NCI-H1694 treated with DMSO at 0.1 percent for 48 hours (cell line): ENCODE measurements at places on chromosomes 6 and 20.
A peak's percentile ranks its signal among the peaks of the same experiment; 100 is the strongest.

- no peak for DNase-seq
Measured at GRCh38 chr20:43853174-43853803, 61.4 kb upstream of the TOX2 start.

DNA sequence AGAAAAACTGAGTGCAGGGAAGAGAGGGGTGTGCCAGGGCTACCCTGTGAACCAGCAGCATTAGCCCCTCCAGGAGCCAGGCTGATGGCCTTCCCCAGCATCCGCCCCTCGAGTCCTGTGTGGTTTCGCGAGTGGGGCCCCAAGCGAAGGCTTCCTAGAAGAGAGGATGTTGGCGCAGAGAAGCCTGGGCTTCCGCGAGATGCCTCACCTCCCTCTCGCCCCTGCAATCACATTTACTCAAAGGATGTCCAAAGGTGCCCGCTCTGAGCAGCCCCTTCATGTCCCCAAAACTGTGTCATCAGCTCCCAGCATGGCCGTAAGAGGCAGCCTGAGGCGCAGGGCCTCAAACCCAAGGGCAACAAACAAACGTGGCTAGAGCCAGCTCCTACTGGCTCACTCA lies 111.7 kb downstream of the PREX1 start:
- DNase-seq = no peak

- DNase-seq = no peak
Measured at GRCh38 chr6:142356201-142356883, 54.5 kb downstream of the ADGRG6 start.

- no peak for DNase-seq
Measured at GRCh38 chr6:111806165-111806547, 67.1 kb downstream of the FYN start.

DNA sequence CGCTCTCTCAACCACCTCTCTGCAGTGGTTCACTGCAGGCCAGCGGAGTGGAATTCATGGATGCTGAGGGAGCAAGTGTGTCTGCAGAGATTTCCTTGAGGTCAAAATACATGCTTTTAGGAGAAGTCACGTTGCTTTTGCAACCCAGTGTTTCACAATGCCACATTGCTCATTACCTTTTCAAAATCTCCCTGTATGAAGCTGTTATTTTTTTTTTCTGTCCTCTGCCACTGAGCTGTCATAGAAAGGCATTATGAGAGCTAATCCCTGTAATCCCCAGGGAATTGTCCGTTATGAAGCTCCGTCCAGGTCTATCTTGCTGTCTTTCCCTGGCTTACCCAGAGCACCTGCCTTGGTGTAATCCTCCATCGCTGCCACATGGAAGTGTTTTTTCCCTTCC lies 60.5 kb upstream of the SLC22A23 start:
- no peak for DNase-seq

DNA sequence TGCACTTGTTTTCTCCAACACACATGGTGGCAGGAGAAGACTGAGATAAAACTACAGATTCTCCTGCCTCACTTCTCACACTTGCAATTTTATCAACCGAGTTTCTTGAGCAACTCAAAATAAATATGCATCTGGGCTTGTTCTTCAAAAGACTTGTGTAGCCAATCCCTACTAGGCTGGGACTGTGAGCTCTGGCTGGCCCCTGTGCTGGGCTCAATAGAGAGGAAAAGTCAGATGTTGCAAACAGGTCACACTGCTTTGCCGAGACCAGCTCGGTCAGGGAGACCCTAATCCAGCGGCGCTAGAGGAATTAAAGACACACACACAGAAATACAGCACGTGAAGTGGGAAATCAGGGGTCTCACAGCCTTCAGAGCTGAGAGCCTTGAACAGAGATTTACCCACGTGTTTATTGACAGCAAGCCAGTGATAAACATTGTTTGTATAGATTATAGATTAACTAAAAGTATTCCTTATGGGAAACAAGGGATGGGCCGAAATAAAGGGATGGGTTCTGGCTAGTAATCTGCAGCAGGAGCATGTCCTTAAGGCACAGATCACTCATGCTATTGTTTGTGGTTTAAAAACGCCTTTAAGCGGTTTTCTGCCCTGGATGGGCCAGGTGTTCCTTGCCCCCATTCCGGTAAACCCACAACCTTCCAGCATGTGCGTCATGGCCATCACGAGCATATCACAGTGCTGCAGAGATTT lies 32.7 kb downstream of the FAM50B start:
- DNase-seq = no peak

DNA sequence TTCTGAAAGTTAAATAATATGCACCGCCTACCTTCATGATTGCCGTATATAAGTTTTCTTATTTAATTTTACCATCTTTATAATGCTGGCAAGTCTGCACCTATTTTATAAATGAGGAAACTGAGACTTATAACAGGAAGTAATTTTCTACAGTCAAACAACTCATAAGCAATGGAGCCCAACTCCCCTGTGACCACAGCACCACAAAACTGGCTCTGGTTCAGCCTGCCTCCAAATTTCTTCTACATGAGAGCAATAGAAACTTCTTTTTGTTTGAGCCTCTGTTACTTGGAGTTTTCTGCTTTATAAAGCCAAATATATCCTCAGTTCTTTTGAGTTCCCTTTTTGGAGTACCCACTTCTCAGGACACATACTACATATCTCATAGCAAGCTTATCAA lies 131.1 kb upstream of the HSF2 start:
- no peak for DNase-seq

DNA sequence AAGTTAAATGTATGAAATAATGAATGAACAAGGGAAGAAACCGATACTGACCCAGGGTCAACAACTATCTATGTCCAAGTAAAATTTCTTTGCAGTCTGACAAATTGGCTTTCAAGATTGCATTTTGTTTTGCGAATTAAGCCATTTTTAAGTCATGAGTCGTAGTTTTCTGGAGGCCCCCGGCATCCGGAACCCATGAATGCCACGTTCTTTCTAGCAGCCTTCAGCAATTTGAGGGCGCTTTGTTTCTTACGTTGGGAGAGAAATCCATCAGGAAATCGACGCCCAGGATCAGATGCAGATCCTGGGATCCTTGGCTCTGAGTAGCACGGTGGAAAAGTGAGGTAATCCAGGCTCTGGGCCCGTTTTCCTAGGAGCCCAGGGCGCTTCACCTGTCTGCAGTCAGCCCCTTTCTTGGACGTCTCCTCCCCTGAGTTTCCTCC lies 309 bp upstream of the ABRACL start:
- DNase-seq = no peak

- DNase-seq = no peak
Measured at GRCh38 chr6:100447900-100448748, 16.6 kb downstream of the SIM1 start.

DNA sequence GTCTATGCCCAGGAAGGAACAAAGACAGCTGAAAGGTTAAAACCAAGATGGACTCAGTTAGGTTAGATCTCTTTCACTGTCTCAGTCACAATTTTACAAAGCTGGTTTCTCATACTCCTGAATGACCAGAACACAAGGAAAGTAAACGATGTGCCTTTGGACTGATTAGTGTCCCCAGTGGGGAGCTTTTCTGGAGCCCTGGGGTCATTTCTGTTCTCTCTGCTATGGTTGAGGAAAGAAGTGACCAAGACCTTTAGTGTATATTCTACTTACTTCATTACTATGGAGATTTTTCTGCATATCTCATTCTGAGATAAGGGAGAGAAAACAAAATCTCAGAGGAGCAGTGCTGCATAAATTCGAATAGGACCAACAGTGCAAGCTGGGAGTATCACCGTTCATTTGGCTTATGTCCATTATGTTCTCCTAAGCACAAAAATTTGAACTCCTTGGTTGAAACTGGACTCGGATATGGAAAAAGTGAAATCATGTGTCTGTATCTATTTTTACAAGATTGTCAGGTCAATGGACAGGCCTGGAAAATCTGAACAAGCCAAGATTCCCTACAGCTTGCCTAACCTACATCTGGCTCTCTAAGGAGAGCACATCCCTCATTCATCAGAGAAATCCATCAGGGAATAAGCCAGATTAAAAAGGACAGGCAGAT lies 34.4 kb upstream of the ENPP1 start:
- no peak for DNase-seq

DNA sequence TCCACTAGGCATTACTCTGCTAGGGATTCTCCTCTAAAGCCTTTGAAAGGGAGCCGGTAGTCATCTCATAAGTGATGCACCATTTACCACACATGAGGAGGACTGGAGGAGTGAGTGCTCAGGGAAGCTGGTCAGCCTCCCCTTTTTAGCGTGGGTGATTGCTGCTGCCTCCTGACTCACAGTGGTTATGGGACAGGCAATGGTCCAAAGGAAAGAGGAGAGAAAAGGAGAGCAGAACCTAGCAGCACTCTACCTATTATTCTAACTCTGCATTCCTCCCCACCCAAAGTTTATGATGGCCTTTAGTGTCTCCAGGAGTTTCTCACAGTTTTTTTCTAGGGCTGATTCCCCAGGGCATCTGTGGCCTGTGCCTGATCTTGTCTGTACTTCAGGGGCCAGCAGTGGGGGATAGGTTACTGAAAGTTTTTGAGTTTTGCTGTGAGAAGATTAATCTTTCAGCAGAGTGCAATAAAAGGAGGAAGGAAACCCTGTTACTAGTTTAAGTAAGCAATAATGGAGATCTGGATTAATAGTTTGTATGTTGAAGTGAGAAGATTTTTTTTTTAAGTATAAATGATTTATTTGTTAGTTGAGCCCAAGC lies 36.4 kb upstream of the GCLC start:
- no peak for DNase-seq

GRCh38 chr6:28542440-28543296 lies 17.0 kb downstream of the GPX5 start:
- peak; percentile 76 for DNase-seq

- no peak for DNase-seq
Measured at GRCh38 chr6:111701146-111701545, 95.5 kb upstream of the TRAF3IP2 start.

GRCh38 chr6:33280539-33280938 lies 3.6 kb downstream of the B3GALT4 start:
- DNase-seq = no peak

GRCh38 chr6:135412761-135413160 lies 84.8 kb downstream of the AHI1 start:
- DNase-seq = no peak

DNA sequence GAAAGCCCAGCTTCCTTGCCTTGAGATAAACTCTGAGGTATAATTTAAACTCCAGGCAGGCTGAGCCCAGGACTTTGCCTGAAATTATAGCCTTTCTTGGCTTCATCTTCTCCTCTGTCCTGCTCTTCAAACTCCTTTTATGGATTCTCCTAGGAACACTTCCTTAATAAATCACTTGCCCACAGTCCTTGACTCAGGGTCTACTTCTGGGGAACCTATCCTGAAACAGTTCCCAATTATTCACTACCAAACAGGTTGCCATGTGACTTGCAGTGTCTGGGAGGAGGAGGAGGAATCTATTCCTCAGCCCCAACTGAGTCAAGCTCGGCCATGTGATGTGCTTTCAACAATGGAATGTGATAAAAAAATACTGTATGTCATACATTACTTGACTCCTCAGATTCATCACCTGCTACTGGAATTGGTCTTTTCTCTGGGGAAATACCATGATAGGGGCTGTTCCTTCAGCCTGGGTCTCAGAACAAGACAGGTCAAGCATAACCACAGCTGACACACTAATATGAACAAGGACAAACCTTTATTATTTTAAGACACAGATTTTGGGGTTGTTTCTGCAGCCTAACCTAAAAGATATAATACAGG lies 20.5 kb upstream of the CDKN1A start:
- no peak for DNase-seq

DNA sequence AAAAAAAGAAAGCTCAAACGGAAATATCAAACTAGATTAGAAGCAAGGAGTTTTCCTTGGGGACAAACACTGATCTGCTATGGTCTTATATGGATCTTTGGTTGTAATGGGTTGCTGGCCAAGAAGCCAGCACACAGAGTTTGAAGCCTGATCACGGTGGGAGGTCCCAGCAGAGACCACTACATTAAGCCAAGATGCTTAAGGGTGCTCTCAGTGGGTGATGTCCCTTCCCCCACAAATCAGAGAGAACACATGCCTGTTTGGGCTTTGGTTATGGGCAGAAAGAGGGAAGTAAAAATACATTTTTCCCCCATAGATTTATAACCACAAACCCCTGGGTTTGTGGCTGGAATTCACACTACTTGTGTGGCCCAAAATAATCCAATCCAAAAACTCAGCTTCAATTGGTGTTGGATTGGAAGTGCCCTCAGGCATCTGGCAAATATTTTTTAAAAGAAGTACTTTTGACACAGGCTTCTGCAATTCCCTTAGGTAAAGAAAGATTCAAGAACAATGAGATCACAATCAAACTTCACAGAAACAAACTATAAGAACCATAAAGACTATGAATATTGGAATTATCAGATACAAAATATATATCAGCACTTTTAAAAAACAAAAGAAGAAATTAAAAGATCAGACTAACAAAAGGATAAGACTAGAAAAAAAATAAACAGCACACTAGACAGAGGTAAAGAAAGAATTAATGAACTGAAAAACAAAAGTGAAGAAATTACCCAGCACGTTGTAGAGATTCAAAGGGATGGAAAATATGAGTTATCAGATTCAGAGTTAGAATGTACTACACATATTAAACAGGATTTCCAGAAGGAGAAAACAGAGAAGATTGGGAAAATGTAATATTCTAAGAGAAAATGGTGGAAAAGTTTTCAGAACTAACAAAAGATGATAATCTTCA lies 44.7 kb downstream of the ESF1 start:
- DNase-seq = no peak

DNA sequence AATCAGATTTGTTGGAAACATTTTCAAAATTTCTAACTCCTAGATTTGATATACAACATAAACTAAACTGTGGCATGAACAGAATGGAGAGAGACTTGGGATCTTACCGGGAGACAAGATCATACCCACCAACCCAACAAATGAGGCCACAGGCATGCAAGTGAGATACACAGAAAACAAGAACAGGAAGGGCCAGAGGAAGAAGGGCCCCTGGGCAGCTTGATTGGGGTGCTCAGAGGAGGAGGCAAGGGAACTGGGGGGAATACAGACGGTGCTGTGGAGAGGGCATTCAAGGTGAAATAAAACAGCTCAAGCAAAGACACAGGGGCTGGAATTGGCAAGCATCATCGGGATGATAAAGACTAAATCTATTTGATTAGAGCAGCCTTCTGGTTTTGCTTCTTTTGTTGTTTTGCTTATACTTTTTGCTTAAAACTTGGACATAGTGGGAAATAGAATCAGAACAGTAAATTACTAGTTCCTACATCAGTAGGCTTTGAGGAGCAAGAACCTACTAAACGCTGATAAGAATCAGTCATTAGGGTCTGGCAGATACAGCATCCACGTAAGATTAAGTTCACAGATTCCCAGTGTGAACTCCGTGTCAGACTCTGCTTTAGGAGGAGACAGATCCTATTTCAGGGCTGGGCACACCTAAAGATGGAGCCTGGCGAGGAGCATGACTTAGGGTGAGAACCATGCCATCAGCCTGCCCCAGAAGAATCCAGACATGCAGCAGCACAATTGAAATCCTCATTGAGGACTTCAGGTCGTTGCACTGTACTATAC lies 3.5 kb upstream of the RAMACL start:
- DNase-seq = no peak
